Keratinocyte (primary cell): ENCODE measurements at places on chromosomes 13 and 19.

GRCh38 chr19:33391631-33392249 lies 18.2 kb downstream of the CEBPG start:
- DNase-seq: no peak

DNA sequence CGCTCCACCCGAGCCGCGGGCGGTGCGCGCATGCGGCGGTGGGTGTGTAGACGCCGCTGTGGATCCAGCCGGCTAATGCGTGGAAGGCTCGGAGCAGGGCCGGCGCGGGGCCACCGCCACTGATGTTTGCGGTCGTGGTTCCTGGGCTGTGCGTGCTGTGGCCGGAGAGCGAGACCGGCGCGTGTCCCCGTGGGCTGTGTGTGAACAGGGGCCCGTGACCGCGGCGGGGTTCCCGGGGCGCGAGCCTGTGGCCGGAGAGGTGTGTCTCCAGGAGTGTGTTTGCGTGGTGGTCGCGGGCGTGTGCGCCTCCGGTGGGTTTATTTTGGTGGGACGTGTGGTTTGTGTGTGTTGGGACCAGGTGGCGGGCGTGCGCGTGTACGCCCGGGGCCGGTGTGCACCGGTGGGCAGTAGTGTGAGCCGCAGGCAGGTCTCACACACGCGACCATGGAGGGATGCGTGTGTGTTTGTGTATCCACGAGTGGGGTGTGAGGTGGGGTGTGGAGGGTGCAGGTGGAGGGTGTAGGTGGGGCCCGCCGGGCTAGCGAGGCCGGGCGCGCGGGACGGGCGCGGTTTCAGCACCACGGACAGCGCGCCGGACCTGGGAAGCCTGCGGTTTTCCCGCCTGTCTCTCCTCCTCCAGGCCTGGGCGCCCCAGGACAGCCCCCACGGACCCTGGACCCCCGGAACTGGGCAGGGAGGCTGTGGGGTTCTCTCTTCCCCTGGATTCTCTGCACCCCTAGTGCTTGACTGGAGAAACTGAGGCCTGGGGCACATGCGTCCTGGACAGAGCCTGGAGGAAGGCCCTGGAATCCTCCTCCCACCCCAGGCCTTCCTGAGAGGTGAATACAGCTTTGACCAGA lies 1.6 kb downstream of the HCN2 start:
- no peak for DNase-seq

- DNase-seq: no peak
These were observed 375.7 kb downstream of the TDRD3 start for GRCh38 chr13:60772726-60773125.

GRCh38 chr19:14148751-14149410 lies 12.5 kb upstream of the ASF1B start:
- DNase-seq: no peak

- no peak for DNase-seq
These were observed 123.5 kb downstream of the TEX29 start for GRCh38 chr13:111443981-111444380.

DNA sequence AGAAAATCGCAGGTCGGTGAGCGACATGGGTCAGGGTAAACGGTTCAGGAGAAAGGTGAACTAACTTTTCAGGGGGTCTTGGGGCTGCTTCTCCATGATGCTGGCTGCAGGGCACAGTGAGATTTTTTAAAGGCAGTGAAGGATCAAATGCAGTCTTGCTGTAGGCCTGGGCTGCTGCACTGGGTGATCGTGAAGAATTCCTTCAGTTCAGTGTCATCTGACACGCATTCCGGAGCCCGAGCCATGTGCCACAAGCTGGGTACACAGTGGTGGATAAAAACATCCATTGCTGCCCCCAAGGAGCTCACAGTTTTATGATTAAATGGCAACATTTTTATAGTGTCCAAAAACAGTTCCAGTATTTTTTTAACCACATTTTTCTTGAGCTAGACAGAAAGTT lies 56.3 kb upstream of the GPR12 start:
- DNase-seq: no peak
